ENCODE measurements at places on chromosomes 3 and 15.

DNA sequence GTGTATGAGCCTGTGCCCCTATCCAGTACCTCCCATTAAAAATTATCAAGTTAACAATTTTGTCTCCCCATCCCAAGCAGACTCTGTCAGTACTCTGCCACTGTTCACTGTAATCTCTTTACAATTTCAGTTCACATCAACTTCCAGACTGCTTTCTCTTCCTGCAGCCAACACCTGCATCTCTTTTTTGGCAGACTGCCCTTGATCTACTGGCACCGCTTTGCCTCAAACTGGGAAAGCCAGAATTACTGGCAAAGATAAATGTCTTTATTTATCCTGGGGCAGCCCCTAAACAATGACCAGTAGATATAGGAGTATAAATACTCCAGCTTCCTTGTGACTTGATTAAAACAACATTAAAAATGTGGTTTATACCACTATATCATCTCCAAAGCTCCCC is 494.1 kb downstream of the ZNF385D start:
- DNase-seq: no peak

- DNase-seq: no peak
Observed at GRCh38 chr3:42802876-42803413, 1.3 kb downstream of the HIGD1A start.

DNA sequence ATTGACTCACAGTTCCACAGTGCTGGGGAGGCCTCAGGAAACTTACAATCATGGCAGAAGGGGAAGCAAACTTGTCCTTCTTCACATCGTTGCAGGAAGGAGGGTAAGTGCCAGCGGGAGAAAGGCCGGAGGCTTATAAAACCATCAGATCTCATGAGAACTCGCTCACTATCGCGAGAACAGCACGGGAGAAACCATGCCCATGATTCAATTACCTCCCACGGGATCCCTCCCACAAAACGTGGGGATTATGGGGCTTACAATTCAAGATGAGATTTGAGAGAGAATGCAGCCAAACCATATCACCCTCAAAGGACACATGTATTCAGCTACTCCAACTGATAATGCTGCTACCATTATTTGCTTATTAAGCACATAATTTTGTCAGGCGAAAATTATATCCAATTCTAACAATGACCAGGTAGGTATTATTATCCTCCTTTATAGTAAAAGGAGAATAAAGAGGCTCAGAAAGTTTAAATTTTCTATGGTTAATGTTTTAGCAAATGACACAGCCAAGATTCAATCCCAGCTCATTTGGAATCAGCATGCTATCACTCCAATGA is 327.2 kb upstream of the CDIN1 start:
- DNase-seq: no peak

GRCh38 chr3:159258934-159259333 is 457.1 kb downstream of the MFSD1 start:
- no peak for DNase-seq

DNA sequence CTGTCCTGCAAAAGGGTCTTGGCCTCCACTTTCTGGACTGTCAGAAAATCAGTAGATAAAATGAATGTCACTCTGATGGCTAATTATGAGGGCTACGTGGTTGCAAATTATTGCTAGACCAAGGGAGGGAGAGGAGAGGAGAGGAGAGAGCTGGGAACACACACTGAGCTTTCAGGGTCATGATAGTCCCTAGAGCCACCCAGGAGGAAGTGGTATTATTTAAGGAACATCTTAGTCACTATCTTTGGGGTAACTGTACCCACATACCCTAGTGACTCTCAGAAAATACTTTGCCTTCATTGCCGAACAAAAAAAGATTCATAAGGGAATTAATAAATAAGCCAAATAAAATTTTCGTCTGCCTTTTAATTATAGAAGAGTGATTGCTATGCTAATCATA is 642.3 kb upstream of the CFAP20DC start:
- no peak for DNase-seq

GRCh38 chr15:68078365-68078764 is 24.2 kb downstream of the PIAS1 start:
- DNase-seq: no peak

- DNase-seq: no peak
Observed at GRCh38 chr3:107430214-107430995, 53.2 kb downstream of the CCDC54 start.

DNA sequence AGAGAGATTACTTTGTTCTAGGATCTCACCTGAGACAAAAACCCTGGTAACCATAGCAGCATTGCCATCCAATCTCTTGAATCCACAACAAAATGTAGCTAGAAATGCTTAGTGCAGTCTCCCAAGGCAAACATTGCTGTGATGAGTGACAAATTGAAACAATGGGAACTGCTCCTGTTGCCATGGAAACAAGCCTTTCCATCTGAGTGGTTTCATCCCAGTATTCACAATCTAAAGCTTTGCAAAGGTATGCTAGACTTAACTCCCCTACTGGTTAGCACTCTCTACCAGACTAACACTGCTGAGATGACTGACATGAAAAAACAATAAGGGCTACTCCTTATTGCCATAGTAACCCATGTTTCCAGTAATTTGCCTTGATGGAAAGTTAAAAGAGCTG is 172.6 kb upstream of the CNTN3 start:
- DNase-seq: no peak

GRCh38 chr3:143821862-143822261 is 26.4 kb downstream of the SLC9A9 start:
- no peak for DNase-seq

DNA sequence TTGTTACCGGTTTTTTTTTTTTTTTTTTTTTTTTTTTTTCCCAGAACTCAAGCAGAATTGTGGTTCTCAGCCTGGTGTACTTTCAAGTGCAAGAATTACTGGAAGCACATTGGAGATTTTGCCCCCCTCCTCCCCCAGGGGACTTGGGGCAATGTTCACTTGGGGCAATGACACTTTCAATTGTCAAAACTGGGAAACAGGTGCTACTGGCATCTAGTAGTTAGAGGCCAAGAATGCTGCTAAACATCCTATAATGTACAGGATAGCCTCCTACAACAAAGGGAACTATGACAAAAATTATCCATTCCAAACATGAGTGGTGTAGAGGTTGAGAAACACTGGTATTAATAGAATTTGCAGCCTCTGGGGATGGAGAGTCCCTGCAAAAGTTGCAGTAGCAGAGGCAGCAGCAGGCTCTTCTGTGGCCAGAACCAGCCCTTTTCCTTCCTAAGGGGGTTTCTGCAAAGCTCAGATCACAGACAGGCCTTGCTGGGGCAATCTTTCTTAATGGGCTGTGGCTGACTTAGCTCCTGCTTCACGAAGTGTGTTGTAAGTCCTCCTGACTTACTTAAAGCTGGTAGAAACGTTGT is 144.3 kb upstream of the MRPS22 start:
- no peak for DNase-seq

DNA sequence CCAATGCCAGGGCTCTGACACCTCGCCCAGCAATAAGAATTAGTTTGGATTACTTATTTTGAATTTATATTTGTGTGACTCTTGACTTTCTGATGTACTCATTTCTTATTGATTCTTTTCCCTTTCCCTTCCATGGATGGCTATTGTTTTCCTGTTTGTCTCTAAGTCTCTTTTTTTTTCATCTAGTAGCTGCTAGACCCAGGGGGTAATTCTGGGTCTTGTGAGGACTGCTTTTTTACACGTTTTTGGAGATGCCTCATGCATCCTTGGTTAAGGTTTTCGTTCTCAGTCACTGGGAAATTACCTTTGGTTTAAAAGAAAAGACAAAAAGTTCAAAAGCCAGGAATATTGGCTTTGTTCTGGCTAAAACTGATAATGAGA is 70.2 kb upstream of the STRIT1 start:
- no peak for DNase-seq

DNA sequence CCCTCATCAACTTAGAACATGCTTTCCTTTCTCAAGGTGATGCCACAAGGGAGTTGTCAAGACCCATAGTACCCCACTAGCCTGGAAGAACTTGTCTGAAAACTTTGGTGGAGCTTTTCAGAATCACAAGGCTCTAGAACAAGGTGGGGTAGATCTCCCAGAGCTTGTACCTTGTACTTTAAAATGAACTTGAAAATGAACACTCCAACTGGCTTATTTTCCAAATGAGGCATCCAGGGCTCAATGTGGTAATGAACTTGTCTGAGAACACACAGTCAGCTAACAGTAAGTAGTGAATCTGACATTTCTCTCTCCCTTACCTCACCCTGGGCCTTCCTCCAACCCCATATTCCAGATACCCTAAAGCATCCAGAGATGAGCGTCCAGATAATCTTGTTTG is 81.8 kb upstream of the THBS1 start:
- DNase-seq: no peak

- DNase-seq: no peak
Observed at GRCh38 chr15:52039925-52040781, 21.1 kb downstream of the MAPK6 start.

DNA sequence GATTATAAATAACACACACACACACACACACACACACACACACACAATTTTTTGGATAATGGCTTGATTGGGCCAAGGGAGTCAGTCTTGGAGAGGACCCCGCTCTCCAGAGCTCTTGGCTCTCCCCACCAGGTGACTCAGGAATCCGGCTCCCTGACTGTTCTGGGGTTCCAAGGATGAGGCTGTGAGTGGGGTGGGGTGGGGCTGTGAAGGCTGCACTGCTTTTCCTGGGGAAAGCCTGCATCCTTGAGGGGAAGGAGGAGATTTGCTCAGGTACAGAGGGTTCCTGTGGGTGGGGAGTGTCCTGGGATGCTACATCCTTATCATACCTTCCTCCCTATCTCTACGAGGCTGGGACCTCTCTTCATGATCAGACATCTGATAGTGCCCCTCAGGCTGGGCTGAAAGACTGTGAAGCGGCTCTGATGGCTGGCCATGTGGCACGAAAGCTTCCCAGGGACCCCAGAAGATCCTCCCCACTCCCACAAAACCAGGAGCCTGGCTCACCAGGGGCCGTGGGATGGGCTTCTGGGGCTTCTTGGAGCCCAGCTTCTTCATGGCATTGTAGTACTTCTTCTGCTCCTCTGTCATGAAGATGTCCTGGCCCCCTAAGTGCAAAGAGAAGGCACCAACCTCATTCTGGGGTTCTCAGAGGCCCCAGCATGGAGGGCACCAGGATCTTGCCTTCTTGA is 59.2 kb downstream of the EXOG start:
- DNase-seq: no peak

GRCh38 chr3:123386477-123387040 is 62.3 kb downstream of the ADCY5 start:
- no peak for DNase-seq

DNA sequence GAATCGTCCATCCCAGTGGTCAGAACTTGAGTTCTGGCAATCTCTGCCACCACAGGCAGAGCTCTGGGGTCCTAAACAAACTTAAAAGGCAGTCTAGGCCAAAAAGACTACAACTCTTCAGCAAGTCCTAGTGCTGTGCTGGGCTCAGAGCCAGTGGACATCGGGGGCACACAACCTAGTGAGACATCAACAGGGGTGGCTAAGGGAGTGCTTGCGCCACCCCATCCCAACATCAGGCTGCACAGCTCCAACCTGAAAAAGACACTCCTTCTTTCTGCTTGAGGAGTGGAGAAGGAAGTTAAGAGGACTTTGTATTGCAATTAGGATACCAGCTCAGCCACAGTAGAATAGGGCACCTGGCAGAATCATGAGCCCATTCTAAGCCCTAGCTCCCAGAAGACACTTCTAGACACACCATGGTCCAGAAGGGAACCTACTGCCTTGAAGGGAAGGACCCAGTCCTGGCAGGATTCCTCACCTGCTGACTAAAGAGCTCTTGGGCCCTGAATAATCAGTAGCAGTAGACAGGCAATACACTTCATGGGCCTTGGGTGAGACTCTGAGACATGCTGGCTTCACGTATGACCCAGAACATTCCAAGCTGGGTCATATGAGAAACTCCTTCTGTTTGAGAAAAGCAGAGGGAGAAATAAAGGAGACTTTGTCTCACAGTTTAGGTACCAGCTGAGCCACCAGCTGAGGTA is 72.0 kb downstream of the TFDP2 start:
- DNase-seq: no peak

DNA sequence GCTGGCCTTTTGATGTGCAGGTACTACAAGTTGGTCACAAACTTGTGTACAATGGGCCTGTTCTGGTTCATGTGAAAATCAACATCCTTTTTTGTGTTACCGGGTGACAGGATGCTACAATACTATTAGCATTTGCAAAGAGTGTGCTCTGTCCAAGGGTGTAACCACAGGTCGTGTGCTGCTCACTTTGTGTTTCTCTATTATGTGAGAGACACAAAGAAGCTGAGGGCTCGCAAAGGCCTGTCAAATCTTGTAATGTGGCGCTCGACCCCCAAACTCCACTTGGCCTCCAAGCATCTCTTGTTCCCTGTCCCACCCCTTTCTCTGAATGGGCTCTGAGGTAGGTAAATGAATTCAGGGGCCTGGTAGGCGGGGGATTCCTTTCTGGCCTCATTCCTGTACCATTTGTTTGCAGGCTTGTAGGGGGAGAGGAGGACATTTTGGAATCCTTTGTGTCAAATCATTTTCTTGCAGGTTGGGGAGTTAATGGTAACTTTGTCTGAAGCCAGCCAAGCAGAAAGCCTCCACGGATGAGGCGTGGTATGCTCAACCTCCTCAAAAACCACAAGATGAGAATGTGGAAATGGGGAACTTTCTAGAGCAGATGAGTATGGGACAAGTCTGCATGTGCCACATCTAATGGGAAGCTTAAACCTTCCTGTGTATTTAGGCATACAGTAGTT is 109.1 kb downstream of the OPA1 start:
- DNase-seq: no peak

DNA sequence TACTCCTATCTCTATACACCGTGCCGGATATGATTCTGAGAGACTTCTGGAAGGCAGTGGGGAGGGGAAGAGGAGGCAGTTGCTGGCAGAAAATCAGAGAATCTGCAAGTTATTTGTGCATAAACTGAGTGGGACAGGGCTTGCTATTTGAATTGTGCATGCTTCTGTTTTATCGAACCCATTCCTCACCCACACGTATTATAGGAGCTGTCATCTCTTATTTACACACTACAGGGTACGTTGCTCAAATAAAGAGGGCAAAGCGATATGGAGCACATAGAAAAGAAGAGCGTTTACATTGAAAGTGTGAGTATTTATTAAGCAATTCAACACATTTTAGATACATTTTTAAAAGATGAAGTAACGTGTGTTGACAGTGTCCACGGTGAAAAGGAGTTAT is 191.6 kb downstream of the CPNE4 start:
- DNase-seq: no peak

- no peak for DNase-seq
Observed at GRCh38 chr3:55484801-55485791, 2.0 kb downstream of the WNT5A start.

DNA sequence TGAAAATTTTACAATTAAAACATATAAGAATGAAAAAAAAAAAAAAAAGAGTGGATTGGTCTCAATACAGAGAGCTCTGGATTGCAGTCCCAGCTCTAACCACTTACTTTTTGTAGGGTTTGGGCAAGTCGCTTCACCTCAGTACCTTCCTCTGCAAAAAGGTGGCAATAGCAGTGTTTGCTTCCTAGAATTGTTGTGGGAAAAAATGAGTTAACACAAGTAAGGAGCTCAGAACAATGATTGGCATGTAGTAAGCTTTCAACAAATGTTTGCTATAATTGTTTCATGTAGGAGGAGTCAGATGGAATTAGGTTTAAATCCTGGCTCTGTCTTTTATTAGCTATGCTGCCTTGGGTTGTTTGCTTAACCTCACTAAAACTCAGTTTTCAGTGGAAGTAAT is 425.2 kb upstream of the TBL1XR1 start:
- DNase-seq: no peak

GRCh38 chr15:40091861-40092255 is 16.8 kb downstream of the BMF start:
- DNase-seq: no peak

Measured in T-helper 1 cell (primary cell).